ENCODE measurements at places on chromosomes 7 and 10. TPM values are rescaled to one million over a fixed set of nuclear protein-coding genes. Genes with fewer than 3 reads are reported as not detected.
A peak's percentile ranks its signal among the peaks of the same experiment; 100 is the strongest.

- DNase-seq = peak; percentile 85
Observed at GRCh38 chr7:129218514-129219062, 6.2 kb upstream of the AHCYL2 start.

GRCh38 chr10:132514821-132515520, 22.6 kb upstream of the INPP5A start:
- DNase-seq = no peak

DNA sequence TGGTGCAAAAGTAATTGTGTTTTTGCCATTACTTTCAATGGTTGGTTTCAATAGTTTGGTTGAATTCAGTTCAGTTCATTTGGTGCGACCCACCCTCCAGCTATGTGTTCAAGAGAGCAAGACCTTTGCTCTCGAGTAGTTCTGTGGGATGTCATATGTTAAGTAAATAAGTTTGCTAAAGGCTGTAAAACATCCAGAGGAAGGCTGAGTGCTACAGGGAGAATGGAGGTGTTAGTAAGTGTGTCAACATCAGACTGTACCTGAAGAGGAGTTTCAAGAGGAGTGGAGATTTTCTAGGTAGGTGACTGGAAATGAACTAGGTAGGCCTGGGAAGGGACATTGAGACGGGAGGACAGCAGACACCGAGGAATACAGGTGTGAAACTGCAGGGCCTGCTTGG, 147.7 kb downstream of the SH2D4B start:
- DNase-seq = no peak

DNA sequence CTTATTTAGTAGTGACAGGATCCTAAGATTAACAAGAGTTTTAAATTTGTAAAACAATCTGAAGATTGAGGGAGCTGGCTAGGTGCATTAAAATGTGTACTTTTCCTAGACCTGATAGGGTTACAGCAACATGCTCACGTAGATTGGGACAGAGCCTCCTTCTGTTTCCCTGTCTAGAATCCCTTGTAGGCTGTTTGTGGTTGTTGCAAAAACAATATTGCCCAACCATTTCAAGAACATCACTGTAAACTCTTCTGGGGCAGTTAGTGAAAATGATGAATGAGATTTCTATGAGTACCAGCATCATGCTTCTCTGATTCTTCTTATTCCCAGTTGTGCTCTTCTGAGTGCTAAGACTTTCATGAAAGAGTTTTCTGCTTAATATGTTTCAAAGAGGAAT, 14.7 kb upstream of the CPED1 start:
- DNase-seq = no peak

DNA sequence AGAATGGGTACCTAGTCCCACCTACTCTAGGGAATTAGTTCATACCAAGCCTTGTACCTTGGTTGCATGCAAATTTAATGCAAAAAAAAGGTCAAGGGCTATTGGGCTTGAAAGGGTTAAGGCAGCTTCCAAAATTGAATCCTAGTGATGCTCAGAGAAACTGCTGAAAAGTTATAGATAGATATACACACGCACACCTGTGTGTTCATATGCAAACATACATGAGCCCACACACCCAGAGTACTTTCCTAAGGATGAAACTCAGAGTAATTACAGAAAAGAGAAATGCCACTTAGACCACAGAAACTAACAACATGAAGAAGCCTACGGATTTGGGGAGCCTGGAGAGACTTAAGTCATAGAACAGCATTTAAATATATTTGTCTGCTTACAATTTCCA, 1.5 kb downstream of the SLC25A13 start:
- DNase-seq = no peak

GRCh38 chr10:133276435-133277201, at the start of gene ADAM8:
Gene ADAM8, minus strand, starts transcription at chr10:133276868. Its CDS starts 51 bp downstream, at chr10:133276817.
- DNase-seq = peak; percentile 37

GRCh38 chr7:107993891-107994291, 9.1 kb downstream of the LAMB1 start:
- no peak for DNase-seq

Gene NKX1-2
- not detected for polyA plus RNA-seq

Gene SPDYE18
- 1.3 TPM for polyA plus RNA-seq

Gene GRM3
- 0.22 TPM for polyA plus RNA-seq
